Activated T-cell treated with anti-CD3 and anti-CD28 coated beads, Interleukin-2, amount 50 U/mL, for 48 hours (primary cell): ENCODE measurements at places on chromosomes 4 and X.

- DNase-seq = peak; percentile 25
Measured at GRCh38 chr4:38782452-38783108, at the start of gene TLR10. Gene TLR10 (minus strand): TSS chr4:38782990. CDS start chr4:38775590, 7,400 bp downstream.

DNA sequence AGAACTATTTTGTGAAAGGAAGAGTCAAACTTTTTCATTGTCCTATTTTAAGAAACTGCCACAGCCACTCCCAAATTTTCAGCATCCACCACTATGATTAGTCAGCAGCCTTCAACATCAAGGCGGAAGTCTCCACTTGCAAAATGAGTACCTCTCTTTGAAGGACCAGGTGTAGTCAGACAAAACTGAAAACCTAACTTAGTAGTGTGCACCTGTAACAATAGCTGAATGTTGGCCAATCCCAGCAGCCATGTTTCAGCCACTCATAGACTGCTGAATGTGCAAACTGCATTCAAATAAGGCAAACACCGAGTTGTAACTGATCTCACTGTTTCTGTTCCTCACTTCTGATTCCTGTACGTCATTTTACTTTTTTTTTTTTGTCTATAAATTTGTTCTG, 341.1 kb downstream of the IL15 start:
- DNase-seq = no peak

DNA sequence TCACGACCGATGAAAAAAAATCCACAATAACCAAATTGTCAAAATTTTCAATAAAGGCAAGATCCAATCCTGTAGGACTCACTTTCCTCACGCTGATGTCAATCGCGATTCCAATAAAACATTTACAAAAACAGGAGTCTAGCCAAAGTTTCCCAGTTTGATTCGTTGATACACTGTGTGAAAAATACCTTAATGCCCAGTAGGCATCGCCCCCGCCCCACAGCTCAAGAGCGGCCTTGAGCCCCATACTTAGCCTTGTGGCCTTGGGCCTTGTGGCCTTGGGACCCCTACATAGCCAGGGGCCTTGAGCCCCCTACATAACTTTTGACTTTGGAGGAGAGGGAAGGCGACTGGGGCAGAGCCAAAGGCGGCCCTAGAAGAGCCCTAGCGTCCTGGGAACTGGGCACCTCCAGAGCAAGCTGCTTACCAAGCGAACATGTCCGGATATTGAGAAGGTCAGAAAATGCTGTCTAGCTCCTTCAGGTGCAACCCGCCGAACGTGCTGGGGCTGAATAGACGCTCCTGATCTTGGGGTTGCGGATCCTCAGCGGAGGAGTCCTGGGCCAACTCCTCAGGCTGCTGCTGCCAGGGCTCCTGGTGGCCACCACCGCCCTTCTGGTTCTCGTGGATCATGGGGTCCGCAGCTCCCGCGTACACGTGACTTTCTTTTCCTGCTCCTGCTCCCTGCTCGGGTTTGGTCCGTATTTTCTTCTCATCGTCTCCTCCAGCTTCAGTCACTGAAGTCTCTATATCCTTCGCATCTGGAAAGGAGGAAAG, 62.9 kb downstream of the RHOXF2B start:
- DNase-seq = no peak

DNA sequence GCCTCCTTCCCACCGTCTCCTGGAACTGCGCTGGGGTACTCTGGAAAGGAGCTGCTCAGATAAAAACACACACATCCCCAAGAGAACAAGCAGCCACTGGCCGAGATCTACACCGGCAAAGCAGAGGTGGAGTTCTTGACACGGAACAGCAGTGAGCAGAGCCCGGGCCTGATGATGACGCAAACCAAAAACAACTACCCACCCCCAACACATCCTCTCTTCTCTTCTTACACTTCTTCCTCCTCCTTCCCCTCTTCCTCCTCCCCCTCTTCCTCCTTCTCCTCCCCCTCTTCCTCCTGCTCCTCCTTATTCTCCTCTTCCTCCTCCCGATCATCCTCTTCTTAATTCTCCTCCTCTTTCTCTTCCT, 4.6 kb downstream of the PNMA5 start:
- DNase-seq = no peak

GRCh38 chrX:97380200-97380599, 496.5 kb downstream of the RPA4 start:
- DNase-seq = no peak

DNA sequence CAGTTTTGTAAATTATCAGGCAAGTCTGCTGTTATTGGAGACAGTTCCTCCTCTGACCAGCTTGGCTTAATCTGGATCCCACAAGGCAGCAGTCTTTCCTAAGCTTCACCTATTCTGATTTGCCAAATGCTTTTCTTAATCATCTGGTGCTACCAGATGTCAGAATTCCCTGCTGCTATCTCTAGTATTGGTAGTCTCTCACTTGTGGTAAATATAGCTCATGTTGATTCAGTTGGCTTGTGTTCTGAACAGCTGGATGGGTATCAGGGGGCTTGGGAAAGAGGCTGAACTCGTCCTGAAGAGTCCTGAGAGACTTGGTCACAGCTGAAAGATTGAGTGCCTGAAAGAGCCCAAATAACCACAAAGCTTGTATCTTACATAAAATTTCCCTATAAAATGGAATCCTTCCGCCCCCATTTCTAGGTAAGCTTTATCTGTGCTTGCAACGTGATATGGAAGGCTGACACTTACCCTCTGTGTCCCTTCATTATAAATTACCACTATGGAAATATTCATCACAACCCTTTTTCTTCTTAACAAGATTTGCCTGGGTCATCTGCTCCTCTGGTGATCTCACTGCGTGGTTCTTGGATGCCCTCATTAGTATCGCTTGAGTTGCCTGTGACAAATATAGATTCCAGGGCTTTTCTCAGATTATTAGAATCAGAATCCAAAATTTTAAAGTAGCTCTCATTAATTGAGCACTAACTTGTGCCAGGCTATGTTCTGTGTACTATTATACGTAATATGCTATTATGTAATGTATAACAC, 104.1 kb upstream of the GPRIN3 start:
- no peak for DNase-seq

GRCh38 chrX:84108584-84108983, 79.4 kb downstream of the RPS6KA6 start:
- no peak for DNase-seq

GRCh38 chrX:133670383-133670782, 255.1 kb upstream of the GPC4 start:
- DNase-seq = no peak

- no peak for DNase-seq
Measured at GRCh38 chr4:151961456-151961855, 200.6 kb upstream of the GATB start.

GRCh38 chrX:52277666-52278065, 91.2 kb upstream of the XAGE2 start:
- no peak for DNase-seq

- no peak for DNase-seq
Measured at GRCh38 chr4:1833307-1834046, 22.5 kb downstream of the LETM1 start.

GRCh38 chrX:72349190-72349589, 43.5 kb upstream of the CITED1 start:
- peak; percentile 46 for DNase-seq

- no peak for DNase-seq
Measured at GRCh38 chr4:159416073-159416472, 313.2 kb downstream of the RAPGEF2 start.

GRCh38 chrX:20374900-20375438, 108.3 kb upstream of the RPS6KA3 start:
- no peak for DNase-seq

- DNase-seq = no peak
Measured at GRCh38 chr4:123421227-123421936, 24.8 kb downstream of the SPRY1 start.
